ENCODE measurements at places on chromosomes 16 and 17.
A peak's percentile ranks its signal among the peaks of the same experiment; 100 is the strongest.

DNA sequence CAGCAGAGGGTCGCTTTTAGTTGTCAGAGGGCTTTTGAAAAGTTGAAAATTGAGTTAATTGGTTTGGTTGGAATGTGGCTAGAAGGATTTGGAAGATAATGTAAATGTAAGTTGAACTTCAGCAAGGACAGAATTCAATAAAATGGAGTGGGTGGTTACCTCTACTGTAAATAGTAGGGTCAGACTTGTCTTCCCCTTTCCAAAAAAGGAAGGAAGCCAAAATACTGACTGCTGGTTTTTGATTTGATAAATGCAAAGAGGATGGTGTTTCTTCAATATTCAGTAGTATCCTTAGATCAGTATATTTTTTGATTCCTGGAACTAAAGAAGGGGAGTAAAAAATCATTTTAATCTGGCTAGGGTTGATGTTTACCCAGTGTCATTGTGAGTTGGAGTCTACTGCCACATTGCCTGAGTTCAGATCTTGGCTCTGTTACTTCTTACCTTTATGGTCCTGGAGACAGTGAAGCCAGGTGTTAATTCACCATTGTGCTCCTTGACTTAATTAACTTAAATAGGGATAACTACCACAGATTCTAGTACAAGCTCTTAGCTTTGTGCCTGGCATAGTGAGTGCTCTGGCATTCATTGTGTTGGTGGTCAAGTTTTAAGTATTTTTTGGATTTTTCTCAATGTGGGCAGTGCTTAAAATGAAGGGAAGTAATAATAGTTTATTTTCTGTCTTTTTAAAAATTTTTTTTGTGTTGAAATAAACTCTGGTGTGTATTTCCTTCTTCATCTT is 4.4 kb downstream of the HAPSTR1 start:
- H3K27ac ChIP-seq: peak overlapping the region; percentile 27
- peaks cover 74% of the 10 kb centered on the region for H3K4me1 ChIP-seq
- no peaks in the 10 kb centered on the region for H3K27me3 ChIP-seq

- H3K27ac ChIP-seq: peak overlapping the region; percentile 47
- H3K27me3 ChIP-seq: no peaks in the 10 kb centered on the region
- peaks cover 10% of the 10 kb centered on the region for H3K36me3 ChIP-seq
- DNase-seq: no peak
Observed at GRCh38 chr17:18191236-18191667, 7.6 kb downstream of the ALKBH5 start.

- no peaks in the 10 kb centered on the region for H3K27me3 ChIP-seq
- H3K4me3 ChIP-seq: no peak overlapping the region
- DNase-seq: no peak
- peaks cover 84% of the 10 kb centered on the region for H3K4me1 ChIP-seq
- H3K36me3 ChIP-seq: peaks cover 97% of the 10 kb centered on the region
Observed at GRCh38 chr17:38885044-38885727, 15.3 kb downstream of the LASP1 start.

DNA sequence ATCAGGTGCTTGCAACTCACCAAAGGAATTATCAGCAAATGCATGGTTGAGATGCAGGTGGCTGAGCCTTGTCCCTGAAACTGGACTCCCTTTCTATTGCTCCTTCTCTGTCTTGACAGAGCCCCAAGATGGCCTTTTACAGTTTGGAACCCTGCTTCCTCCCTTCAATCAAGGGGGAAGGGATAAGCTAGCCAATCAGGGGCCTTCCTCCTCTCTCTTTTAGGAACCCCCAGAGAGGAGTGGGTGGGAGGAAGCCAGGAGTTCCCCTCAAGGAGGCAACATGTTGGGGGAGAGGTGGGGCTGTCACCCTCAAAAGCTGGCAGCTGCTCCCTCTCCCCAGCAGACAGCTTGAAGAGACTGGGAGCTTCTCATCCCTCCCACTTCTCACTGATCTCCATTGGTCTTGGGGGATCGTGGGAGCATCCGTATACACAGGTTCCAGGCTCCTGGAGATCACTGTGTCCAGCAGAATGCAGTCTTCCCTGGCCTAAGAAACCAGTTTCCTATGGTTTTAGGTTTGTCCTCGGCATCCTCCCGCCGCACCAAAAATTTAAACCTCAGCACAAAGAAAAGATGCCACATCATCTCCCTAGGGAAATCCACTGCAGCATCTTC is 7.2 kb downstream of the RASL10B start:
- H3K27ac ChIP-seq: no peak overlapping the region
- peaks cover 7% of the 10 kb centered on the region for H3K4me1 ChIP-seq
- no peaks in the 10 kb centered on the region for H3K36me3 ChIP-seq
- no peak for DNase-seq
- H3K27me3 ChIP-seq: peaks cover 52% of the 10 kb centered on the region
- H3K4me3 ChIP-seq: no peak overlapping the region

GRCh38 chr16:52487849-52488457 is 59.0 kb downstream of the TOX3 start:
- DNase-seq: no peak
- H3K27ac ChIP-seq: no peak overlapping the region
- no peaks in the 10 kb centered on the region for H3K27me3 ChIP-seq

- DNase-seq: no peak
- no peaks in the 10 kb centered on the region for H3K36me3 ChIP-seq
- no peak overlapping the region for H3K27ac ChIP-seq
Observed at GRCh38 chr17:71495420-71495819, 625.4 kb upstream of the SOX9 start.

GRCh38 chr17:82670661-82671450 is 22.6 kb upstream of the WDR45B start:
- peak overlapping the region; percentile 81 for H3K27ac ChIP-seq
- H3K36me3 ChIP-seq: no peaks in the 10 kb centered on the region
- H3K27me3 ChIP-seq: no peaks in the 10 kb centered on the region
- peaks cover 3% of the 10 kb centered on the region for H3K4me1 ChIP-seq
